ENCODE measurements at places on chromosomes 12 and 14.

DNA sequence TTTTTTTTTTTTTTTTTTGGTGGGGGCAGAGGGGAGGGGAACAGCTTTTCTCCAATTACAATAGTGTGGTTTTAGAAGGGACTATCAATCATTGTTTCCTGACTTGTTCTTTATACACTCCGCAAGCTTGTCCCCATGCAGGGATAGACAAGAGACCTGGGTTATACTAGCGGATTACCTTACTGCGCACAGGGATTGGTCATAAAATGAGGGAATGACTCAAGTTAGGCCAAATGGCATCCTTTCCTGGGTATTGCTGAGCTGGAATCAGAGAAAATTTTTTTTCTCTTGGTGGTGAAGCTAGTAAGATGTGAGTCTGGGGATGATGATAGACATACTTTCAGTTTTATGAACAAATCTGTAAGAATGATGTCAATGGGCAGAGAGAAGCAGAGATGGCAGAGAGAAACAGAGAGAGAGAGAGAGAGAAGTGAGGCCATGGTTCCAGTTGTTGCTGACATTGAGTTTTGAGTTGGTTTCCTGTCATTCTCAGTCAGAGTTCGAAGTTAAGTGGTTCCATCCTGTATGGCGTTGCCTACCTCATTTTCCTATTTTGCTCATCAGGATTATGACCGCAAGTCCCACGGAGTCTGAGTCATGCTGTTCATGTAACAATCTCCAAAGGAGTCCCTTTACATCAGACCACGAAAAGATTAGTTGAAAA is 59.1 kb upstream of the OTOGL start:
- DNase-seq: no peak

GRCh38 chr14:104917993-104918392 is 6.7 kb upstream of the PLD4 start:
- DNase-seq: no peak

DNA sequence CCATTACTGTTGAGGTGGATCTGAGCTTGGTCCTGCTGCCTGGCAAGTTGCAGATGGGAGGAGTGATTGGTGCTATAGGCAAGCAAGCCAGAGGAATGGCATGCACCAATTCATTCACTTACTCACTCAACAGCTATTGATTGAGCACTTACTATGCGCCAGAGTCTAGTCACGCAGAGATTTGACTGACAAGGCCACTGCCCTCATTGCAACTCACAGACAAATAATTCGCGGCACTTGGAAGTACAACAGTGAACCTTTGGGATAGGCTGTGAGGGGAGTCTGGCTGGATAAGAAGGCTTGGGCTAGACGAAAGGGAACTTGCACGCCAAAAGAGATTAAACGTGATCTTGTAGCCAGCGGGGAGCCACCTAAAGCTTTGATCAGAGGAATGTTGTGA is 96.2 kb downstream of the NEDD1 start:
- DNase-seq: no peak

GRCh38 chr12:45462506-45462905 is 246.6 kb downstream of the ANO6 start:
- DNase-seq: no peak

GRCh38 chr14:97185186-97185585 is 388.0 kb downstream of the VRK1 start:
- no peak for DNase-seq

DNA sequence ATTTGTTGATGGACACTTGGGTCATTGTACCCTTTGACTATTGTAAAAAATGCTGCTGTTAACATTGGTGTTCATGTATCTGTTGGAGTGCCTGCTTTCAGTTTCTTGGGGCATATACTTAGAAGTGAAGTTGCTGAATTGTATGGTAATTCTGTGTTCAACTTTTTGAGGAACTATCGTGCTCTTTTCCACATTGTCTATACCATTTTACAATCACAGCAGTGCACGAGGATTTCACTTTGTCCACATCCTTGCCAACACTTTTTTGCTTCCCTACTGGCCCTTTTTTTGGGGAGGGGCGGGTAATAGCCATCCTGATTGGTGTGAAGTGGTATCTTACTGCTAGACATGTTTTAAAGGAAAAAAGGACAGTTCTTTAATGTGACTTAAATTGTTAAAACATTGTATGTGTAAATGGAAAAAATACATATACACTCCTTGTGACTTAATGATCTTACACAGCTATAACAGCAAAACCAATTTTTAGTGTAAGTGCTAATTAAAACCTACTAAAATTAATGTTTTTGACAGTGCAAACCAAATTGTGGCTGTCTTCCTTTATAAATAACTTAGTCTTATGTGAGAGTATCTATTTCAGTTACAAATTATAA is 52.7 kb downstream of the WNK1 start:
- no peak for DNase-seq

DNA sequence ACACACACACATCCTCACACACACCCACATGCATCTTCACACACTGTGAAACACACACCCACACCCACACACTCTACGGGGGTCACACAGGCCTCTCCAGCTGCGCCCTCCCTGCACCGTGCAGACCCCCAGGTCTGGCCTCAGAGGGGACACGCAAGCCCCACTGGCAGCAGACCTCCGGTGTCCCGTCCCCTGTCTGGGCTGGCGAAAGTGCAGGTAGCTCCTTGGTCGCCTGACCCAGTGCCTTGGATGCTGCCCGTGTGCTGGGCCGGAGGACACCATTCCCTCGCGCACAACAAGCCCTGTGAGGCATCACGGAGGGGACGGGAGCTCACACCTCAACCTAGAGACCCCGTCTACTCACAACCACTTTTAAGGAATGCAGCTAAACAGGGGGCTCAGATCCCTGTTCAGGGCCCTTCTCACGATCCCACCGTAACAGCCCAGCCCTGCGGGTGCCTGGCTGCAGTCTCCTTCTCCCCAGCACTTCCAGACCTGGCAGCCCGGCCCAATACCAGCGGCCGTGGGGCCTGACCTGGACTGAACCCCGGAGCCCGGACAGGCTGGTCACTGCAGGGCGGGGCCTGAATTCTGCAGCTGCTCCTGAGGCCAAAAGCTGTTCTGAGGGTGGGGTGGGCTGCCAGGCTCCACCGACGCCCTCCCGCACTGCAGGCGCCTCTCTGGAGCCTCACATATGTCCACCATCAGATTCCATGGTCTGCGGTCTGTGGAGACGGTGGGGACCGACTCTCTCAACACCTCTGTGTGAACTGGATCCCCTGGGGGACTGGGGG is 42.1 kb upstream of the FZD10 start:
- no peak for DNase-seq

DNA sequence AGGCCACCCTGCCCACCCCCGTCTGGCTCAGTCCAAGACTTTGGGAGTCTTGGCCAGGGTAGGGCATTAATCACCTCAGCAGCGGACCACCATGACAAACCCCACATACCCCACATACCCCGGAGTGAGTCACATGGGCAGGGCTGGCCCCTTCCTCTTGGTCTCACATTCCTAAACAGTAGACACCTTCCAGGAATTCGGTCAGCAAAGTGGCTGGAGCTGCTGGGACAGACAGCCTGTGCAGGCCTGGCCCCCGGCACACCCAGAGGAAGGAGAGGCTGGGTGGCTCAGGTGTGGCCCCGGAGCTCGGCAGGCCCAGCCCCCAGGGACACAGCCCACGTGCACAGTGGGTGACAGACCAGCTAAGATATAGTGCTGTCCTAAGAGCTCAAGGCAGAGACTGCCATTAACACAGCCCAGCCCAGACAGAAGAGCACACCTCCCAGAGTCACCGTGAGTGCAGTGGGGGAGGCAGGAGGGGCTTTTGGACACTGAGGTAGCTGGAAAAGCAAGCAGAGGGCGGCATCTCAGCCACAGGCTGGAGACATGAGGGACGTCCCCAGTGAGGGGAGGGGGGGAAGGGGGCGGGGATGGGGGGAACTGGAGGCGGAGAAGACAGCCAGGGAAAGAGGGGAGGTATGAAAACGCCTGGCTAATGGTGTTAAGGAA is 24.0 kb downstream of the CCDC85C start:
- no peak for DNase-seq

GRCh38 chr12:61863811-61864210 is 396.4 kb upstream of the USP15 start:
- no peak for DNase-seq

DNA sequence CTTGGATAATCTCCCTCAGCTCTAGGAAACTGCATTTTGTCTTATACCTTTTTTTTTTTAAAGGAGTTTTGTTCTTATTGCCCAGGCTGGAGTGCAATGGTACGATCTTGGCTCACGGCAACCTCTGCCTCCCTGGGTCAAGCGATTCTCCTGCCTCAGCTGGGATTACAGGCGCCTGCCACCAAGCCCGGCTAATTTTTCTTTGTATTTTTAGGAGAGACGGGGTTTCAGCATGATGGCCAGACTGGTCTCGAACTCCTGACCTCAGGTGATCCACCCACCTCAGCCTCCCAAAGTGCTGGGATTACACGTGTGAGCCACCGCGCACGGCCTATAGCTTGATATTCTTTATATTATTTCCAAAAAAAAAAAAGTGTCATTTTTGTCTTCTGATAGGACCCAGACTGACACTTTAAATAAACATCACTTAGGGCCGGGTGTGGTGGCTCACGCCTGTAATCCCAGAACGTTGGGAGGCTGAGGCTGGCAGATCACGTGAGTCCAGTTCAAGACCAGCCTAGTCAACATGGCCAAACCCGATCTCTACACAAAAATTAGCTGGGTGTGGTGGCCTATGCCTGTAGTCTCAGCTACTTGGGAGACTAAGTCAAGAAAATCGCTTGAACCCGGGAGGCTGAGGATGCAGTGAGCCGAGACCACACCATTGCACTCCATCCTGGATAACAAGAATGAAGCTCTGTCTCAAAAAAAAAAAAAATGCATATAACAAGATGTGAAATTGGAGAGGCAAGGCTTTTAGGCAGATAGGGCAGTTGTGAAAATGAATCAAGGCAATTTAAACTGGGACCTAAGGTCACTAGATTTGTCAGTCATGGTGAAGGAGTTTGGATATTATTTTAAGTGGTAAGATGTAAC is 18.4 kb downstream of the SLC2A3 start:
- no peak for DNase-seq

DNA sequence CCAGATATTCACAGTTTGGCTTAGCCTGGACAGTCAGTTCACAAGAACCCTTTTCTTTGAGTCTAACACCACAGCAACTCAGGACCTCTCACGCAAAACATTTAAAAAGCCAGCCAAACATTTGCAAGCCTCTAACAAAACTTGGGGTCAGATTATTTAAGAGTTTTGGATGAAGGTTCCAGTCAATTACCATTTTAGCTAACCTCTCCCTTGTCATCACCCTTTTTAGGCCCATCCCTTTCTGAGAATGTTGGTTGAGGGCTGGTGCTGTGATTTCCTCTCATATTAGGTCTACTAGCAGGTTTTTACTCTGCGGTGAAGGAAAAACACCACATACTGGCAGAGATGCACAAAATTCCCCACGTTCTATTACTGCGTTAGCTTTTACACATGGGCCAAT is 20.7 kb downstream of the PAX9 start:
- no peak for DNase-seq

- peak; percentile 23 for DNase-seq
Observed at GRCh38 chr14:65731933-65732506, 319.5 kb downstream of the FUT8 start.

GRCh38 chr12:107159384-107159900 is 66.1 kb upstream of the CRY1 start:
- no peak for DNase-seq

GRCh38 chr14:23569443-23570151 is 2.0 kb upstream of the AP1G2 start:
- DNase-seq: no peak

- DNase-seq: no peak
Observed at GRCh38 chr12:64001439-64001838, 156.9 kb downstream of the SRGAP1 start.

- no peak for DNase-seq
Observed at GRCh38 chr14:100988956-100989355, 85.4 kb upstream of the RTL1 start.

- DNase-seq: no peak
Observed at GRCh38 chr14:75188086-75188485, 11.7 kb upstream of the TMED10 start.

DNA sequence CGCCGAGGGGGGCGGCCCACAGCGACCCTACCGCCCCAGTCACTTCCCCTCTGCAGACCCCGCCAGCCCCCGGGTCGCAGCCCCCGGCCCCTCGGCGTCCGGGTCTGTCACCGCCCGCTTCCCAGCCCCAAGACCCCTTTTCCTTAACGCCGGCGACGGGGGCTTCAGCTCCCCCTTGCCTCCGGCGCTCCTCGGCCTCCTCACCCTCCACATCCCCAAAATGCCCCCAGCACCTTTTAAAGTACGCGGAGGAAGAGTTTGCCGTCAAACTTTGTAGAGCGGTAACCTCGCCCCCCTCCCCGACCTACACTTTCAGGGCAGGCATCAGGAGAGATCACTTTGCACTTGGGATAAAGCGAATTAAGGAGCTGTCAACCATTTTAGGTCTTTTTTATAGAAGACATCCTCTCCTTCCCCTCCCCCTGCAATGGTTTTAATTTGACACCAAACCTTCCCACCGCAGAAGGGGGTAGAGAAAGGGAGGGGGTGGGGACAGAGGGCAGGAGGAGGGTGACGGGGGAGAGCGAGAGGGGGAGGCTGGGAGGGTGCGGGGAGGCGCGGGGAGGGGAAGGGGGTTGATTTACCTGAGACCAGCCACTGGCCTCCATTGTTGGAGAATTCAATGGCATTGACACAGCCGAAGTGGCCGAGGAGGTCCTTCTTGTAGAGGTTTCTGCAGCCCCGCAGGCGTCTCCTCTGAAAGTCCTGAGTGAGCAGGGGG is 578 bp downstream of the DCAF5 start:
- no peak for DNase-seq

DNA sequence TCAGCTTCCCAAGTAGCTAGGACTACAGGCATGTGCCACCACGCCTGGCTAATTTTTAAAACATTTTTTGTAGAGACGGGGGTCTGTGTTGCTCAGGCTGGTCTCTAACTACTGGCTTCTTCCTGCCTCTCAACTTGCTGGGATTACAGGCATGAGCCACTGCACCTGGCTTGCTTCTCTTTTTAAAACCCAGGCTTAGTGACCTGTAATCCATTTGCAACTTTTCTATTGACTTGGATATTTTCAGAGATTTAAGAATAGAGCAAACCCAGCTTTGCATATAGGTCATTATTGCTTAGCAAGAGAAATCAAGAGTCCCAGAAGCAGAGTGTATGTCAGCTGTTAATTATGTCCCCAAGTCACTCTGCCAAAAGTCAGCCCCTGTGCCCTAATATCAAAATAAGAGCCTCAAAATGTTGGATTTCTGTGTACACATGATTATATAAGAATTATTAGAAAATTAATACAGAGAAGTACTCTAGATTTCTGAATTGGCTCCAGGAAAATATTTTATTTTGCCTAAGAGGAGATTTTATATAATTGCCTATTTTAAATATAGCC is 24.9 kb downstream of the TCP11L2 start:
- DNase-seq: no peak

DNA sequence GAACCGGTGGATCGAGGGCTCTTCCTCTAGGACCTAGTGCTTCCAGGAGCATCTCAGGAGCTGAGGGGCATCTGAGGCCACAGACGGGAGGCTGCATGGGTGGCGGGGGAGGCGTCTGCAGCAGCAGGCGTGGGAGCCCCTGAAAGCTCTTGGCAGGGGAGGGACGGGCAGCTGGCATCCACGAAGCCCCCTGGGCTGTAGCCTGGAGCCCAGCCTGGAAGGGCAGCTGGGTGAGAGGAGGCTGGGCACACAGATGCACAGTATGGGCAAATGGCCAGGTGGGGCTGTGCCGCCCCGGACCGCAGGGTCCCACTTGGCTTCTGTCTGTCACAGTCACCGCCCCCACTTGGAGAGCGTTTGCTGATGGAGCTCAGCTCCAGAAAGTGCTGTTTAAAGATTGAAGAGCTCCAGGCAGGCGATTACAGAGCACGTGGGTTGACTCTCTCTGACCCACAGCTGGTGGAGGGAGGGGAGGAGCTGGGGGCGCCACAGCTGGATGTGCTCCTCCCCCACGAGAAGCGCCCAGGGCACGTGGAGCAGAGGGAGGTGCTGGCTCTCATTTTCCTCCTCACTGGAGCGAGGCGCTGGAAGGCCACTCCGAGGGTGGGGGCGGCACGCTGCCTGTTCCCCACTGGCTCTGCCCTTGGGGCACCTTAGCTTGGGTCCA is 155.0 kb upstream of the C14orf180 start:
- DNase-seq: no peak

Measured in GM06990 (cell line).